Caudate nucleus (tissue), 63 donors: ENCODE measurements at places on chromosomes 5 and 9.

- DNase-seq = no peak
Measured at GRCh38 chr5:56011835-56012234, 17.1 kb upstream of the IL6ST start.

DNA sequence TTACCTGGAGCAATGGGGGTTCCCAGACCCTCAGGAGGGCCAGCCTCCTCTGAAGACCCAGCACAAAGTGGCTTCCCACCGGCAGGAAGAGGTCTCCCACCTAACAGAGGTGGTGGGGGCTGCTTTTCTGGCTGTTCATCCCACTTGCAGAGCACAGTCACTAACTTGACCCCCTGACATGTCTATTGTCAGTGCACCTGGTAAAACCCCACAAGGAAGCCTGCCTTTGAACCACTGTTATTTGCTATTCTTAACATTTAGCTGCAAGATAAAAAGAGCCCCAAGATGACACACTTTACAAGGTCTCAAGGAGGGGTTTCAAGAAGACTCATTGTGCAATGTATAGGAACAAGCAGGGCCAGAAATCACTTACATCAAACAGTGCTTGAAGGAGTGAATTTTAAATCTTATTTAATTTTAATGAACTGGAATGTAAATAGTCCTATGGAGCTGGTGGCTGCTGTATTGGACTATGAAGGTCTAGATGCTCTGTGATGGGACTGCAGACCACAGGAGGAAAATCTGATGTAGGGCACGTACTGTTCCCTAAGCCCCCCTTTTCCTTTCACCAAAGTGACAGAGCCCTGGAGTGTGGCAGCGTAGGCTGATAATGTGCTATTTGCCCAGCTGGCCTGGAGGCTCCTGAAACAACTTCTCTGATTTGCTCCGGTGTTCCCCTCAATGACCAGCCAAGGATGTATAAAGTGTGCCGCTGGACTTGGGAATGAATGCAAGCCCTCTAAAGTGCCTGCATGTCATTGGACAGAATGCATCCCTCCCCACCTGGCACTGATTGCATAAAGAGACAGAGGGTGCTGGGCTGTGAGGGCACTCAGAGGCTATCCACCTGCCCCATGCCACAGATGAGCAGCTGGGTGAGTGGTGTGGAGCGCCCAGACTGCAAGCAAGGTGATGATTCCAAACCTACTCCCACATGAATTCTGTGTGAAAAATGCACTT, 80.2 kb downstream of the PTPN3 start:
- DNase-seq = no peak

DNA sequence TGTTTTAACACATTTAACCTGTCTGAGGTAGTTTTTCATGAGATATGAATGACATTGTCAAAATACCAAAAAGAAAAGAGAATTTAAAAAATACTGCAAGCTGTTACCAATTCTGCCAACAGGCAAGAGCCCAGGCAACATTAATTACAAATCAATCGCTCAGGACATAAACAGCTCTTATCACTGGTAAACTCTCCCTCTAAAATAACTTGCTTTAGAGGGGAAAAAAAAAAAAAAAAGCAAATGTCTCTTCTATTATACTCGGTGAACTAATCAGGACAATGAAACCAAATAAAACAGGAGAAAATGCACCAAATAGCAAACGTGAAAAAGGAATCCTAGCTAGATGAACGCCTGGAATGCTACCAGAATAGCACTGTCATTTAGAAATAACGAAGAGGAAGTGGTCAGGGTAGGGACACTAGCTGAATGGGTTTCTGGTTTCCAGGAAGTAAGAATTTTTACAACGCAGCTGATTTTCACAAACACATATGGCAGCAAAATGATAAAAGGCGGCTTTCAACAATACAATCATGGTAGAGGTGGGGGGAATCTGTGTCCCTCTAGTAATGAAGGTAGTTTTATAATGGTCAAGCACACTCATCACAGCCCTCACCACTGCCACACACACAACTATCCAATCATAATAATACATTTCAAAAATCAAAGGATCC, 94.9 kb downstream of the DENND1A start:
- DNase-seq = no peak

GRCh38 chr9:88583901-88584596, 49.1 kb downstream of the NXNL2 start:
- DNase-seq = no peak

DNA sequence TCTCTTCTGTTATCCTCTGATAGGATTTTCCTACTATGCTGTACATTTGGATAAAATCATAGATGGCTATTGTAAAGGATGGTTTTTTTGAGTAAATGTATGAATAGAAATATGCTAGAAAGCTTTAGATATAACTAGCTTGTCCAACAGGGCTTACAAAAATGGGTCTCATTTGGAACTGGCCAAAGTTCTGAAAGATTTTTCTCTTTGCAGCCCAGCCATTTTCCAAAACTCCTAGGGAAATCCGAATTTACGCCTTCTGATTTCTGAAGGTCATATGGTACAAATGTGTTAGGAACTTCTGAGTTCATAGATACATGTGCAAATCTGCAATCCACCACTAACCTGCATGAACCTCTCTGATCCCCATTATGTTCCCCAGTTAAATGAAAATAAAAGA, 603.9 kb upstream of the C9orf72 start:
- DNase-seq = no peak
